Head of caudate nucleus (tissue), 42 donors: ENCODE measurements at places on chromosomes 16 and 17.

- no peak for DNase-seq
Observed at GRCh38 chr16:55672471-55672870, 16.7 kb downstream of the SLC6A2 start.

- DNase-seq, result no peak
Observed at GRCh38 chr17:75345514-75346167, 56.4 kb upstream of the SLC25A19 start.

DNA sequence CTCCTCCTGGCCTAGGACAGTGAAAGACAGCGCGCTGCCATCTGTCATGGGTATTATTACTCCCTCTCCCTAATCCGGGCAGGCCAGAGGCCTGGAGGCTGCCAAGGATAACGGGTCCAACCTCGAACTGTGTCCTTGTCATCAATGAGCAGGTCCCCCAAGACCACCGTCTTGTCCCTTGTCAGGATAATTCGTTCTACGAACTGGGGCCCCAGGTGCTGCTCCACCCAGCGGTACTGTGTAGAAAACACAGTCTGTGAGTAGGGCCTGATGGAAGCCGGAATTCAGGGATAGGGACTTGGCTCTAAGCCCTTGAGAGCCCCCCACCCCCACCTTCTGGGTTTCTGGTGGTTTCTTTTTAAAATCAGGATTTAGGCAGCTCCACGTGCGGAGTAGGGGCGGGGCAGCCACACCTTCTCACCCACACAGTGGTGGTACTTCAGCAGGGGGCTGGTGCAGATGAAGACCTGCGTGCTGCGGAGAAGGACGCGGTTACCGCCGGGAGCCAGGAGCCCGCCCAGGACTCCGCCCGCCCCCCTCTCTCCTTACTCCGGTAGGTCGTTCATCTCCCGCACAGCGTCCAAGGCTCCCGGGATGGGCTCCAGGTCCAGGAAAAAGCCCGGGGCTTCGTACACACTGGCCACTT is 787 bp downstream of the NT5C start:
- DNase-seq, result peak; percentile 50

GRCh38 chr16:3009568-3010390 is 2.9 kb upstream of the CLDN9 start:
- DNase-seq, result no peak

- DNase-seq, result no peak
Observed at GRCh38 chr16:86222965-86223551, 287.3 kb upstream of the FOXF1 start.

- DNase-seq, result no peak
Observed at GRCh38 chr17:41987642-41988041, 21.0 kb downstream of the CNP start.

DNA sequence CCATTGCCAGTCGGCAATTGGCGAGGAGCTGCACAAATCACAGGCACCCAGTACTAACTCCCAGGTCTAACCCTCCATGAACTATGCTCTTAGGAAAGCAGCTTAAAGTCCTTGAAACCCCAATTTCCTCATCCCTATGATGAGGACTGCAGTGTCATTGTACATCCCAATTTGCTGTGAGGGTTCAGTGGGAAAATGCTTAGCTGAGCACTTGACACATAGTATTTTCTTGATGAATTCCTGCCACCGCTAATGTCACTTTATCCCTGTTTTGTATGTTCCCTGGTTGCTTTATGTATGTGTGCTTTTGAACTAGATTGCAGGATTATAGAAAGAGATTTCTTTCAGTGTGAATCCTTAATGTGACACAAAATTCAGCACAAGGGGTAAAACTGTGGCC is 161.5 kb upstream of the RBFOX1 start:
- DNase-seq, result no peak

GRCh38 chr17:59712862-59713261 is 5.4 kb downstream of the VMP1 start:
- no peak for DNase-seq

DNA sequence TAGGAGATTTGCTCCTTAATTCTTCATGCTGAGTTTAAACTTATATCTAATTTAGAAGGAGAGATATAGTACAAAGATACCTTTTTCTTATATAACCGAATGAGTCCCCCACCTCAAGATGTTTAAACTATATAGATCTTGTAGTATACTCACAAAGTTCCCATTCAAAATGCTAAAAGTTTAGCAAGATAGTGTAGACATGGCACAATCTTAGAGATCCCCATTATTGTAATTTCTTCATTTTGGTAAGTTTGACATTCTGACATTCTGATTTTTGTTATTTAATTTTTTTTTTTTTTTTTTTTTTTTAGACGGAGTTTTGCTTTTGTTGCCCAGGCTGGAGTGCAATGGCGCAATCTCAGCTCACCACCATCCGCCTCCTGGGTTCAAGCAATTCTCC is 22.8 kb downstream of the SNTB2 start:
- no peak for DNase-seq

- no peak for DNase-seq
Observed at GRCh38 chr16:54977211-54977610, 46.5 kb downstream of the IRX5 start.

- peak; percentile 81 for DNase-seq
Observed at GRCh38 chr17:50056217-50056960, 479 bp downstream of the ITGA3 start.

DNA sequence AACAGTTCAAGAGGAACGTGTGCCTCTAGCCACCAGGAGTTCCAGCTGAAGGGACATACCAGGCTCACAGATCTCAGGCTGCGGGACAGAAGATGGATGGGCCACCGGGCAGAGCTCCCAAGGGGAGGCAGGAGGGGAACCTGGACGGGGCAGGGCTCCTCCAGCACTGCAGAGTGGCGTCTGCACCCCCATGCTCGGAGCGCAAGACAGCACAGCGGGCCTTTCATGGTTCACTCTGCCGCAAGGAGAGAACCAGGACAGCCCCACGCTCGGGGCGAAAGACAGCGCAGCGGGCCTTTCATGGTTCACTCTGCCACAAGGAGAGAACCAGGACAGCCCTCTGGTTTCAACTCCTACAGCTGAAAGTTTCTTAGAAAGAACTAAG is 20.6 kb downstream of the SLC38A10 start:
- DNase-seq, result no peak

GRCh38 chr17:27817731-27818130 is 17.4 kb upstream of the NOS2 start:
- DNase-seq, result no peak

DNA sequence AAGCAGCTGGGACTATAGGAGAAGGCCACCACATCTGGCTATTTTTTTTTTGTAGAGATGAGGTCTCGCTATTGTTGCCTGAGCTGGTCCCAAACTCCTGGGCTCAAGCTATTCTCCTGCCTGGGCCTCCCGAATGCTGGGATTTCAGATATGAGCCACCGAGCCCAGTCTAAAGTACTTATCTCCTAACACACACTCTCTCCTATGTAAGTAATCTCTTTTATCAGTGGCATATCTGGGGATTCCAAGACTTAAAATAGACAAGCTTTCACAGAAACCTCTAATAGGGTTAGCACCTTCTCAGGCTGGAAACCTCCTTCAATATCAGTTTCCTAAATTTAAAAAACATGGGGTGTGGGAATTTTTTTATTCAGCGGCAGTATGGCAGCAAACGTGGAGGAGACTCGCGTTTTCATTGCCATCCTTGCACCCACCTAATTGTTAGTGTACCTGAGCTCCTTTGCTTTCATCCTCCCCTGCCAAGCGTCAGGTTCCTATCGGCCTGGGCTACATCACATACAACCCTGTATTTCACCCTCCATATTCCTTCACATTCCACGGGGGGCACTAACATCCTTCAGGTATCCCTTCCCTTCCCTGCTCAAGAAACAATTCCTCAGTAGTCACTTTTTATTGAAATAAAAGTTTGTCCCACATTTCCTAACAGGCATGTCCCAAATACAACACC is 1.1 kb downstream of the EZH1 start:
- DNase-seq, result no peak

GRCh38 chr16:76511203-76511602 is 234.0 kb downstream of the CNTNAP4 start:
- DNase-seq, result no peak

- no peak for DNase-seq
Observed at GRCh38 chr17:79987187-79987934, 48.3 kb downstream of the TBC1D16 start.

DNA sequence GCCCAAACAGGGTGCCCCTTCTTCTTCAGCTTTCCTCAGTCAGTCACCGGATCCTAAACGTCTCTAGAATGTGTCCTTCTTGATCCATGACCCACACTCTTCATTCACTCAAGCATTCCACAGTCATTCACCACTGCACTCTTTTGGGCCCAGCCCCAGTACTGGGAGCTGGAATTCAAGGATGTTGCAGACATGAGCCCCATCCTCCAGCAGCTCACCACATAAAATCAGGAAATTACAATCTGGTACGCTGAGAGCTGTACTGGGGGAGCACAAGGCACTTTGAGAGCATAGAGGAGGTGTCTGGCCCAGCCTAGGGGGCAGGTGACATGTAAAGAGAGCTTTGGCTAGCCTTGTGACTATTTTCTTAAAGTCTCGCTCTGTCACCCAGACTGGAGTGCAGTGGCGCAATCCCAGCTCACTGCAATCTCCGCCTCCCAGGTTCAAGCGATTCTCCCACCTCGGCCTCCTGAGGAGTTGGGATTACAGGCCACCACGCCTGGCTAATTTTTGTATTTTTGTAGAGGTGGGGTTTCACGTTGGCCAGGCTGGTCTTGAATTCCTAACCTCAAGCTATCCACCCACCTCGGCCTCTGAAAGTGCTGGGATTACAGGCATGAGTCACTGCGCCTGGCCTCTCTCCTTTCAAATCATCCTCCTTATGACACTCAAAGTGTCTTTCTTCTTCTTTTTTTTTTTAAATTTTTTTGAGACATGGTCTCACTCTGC is 18.7 kb downstream of the CES4A start:
- no peak for DNase-seq

DNA sequence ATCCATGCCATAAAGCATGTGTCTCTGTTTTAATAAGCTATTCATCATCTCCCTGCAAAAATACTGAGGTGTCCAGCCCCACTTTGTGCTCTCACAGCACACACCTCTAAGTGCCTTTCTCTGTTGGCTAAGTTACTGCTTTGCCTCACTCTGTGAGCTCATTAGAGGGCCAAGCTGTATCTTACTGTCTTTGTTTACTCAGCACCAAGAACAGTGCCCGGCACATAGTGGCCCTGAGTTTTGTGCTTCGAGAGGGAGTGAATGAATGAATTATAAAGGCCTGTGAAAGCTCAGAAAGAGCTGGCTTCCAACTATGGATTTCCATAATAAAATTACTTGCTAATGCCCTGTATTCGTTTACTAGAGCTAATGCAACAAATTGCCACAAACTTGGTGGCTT is 50.2 kb upstream of the NOG start:
- DNase-seq, result no peak

- no peak for DNase-seq
Observed at GRCh38 chr17:15482476-15482875, 15.1 kb upstream of the CDRT4 start.

- DNase-seq, result no peak
Observed at GRCh38 chr16:89688395-89688794, 1.9 kb downstream of the CDK10 start.

- no peak for DNase-seq
Observed at GRCh38 chr17:9270921-9271320, 249.6 kb downstream of the NTN1 start.

- DNase-seq, result no peak
Observed at GRCh38 chr17:72604518-72604917, 483.7 kb downstream of the SOX9 start.

- DNase-seq, result peak; percentile 43
Observed at GRCh38 chr17:10614536-10615155, 42.5 kb downstream of the MYH3 start.

- no peak for DNase-seq
Observed at GRCh38 chr17:80365001-80365965, 49.7 kb upstream of the ENDOV start.

DNA sequence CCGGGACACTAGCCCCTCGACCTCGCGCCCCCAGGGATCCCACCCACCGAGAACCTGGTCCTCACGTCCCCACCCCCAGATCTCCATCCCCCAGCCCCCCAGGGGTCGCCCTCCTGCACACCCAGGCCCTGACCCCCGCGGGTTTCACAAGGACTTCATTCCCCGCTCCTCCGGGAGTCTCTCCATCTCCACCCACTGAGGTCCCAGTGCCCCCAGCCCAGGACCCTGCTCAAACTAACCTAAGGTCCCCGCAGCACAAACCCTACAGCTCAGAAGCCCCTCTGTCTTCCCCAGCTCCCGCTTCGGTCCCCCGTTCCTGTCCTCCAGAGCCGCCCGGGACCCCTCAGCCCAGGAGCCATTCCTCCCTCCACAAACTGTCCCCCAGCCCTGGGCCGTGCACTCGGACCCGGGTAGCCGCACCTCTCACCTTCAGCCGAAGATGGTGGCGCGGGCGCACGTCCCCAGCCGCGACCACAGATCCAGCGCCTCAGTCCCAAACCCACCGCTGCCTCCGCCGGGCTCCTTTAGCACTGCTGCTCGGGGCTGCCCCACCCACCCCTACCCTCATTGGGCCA is at the start of gene MYH10:
Gene MYH10 (minus strand): TSS at position 499 of the 575 bp plus-strand sequence. CDS start 7,479 bp downstream, outside the sequence.
- no peak for DNase-seq

DNA sequence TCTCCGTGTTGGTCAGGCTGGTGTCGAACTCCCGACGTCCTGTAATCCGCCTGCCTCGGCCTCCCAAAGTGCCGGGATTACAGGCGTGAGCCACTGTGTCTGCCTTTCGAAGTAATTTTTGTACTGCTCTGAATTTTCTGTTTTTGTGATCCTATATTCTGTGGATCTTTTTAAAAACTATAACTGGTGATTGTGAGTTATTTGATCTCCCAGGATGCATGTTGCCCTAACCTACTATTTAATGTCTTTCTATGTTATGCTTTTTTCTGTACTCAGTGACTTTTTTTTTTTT is 2.5 kb downstream of the RSPRY1 start:
- no peak for DNase-seq

DNA sequence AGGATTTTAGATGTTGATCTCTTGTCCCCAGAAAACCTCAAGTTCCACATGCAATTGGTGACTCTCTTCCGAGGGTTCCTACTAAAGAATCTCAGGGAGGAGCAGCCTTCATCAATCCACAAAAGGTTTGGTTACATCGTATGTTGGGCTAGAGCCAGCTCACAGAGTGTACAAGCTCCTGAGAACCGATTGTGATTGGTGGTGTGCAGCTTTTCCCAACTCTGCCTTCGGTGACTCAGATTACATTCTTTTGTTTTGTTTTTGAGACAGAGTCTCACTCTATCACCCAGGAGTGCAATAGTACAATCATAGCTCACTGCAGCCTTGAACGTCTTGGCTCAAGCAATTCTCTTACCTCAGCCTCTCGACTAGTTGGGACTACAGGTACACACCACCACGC is 172.4 kb downstream of the PMP22 start:
- DNase-seq, result no peak

GRCh38 chr16:21033704-21034103 is 116.9 kb downstream of the DNAH3 start:
- no peak for DNase-seq

DNA sequence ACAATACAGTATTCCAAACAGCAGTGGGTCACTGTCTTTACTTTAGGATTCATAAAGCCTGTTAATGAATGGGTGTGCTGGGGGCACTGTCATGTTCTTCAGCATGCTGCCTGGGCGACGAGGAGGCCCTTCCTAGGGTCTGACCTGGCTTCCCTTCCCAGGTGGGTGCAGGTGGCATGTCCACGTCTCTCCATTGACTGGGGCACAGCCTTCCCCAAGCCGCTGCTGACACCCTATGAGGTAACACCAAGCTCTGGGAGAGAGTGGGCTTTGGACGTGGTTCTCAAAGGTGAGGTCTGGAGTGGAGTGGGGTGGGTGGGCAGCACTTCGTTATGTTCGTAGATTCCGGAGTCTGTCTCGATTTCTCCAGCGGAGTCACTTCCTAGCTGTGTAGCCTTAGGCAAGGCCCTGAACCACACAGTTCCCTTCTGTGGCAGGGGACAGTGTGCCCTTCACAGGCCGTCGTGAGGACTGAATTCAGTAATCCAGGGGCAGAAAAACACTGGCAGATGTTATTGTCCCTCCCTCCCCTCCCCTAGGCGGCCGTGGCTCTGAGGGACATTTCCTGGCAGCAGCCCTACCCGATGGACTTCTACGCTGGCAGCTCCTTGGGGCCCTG is 771 bp upstream of the OVCA2 start:
- no peak for DNase-seq
